ENCODE measurements at places on chromosomes 1 and 21. TPM values are rescaled to one million over a fixed set of nuclear protein-coding genes. Genes with fewer than 3 reads are reported as not detected.

Gene SPRR2B
- not detected for total RNA-seq

Gene SMCP
- total RNA-seq = not detected

DNA sequence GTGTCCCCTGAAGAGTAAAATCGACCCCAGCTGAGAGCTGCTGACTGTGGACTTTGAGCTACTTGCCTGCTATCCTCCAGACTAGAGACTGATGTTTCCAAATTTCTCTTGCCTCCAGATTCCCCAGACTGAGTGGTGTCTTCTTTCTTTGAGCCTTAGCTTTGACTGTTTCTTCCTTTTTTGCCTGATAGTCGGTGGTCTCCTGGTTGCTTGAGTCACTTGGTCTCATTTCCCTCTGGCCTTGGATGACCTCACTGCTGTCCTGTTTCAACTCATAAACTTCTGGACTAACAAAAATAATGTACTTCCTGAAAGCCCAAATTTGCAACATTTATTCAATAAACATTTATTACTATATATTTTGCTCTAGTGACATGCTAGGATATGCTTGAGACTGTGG lies 52.9 kb upstream of the DIPK1A start:
- DNase-seq = no peak

DNA sequence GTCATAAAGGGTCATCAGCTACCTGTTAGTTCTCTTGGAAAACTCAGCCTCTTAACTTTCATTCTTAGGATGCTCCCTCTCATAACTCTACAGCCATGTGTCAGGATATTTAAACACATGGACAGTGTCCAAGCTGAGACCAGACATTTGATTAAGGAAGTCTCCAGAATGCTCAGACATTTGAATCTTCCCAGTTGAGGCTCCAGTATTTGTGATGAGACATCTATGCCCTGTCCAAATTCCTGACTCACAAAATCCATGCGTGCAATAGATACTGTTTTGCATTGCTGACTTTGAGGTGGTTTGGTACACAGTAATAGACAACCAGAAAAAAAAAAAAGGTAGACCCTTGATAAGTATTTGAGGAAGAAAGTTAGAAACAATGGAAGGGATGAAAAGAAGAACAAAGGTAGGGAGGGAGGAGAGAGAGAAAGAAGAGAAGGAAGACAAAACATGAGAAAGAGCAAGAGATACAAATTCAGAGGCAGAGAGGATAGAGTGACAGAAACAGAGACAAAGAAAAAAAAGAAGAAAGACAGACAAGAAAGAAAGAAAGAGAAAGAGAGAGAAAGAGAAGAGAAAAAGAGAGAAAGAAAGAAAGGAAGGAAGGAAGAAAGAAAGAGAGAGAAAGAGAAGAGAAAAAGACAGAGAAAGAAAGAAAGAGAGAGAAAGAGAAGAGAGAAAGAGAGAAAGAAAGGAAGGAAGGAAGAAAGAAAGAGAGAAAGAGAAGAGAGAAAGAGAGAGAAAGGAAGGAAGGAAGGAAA lies 275.5 kb upstream of the PRMT6 start:
- no peak for DNase-seq

DNA sequence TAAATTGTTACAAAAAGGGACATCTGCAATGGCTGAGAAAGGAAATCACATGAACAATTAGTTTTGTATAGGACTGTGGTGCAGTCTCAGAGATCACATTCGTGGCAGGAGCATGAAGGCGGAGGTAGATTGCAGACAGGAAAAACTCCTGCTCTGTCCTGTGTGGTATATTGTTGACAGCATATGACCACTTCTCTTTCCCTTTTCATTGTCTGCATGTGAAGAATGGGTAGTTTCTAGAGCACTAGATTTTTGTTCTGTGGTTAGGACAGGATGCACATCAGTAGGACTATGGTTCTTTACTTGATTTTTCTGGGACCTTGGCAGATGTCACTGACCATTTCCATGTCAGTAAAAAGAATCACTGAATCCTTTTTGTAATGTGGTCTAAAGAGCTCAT lies 625.9 kb upstream of the PKN2 start:
- no peak for DNase-seq

GRCh38 chr1:6317098-6317760 lies 56.3 kb upstream of the GPR153 start:
- DNase-seq = no peak
